ENCODE measurements at places on chromosomes 2 and 18.

DNA sequence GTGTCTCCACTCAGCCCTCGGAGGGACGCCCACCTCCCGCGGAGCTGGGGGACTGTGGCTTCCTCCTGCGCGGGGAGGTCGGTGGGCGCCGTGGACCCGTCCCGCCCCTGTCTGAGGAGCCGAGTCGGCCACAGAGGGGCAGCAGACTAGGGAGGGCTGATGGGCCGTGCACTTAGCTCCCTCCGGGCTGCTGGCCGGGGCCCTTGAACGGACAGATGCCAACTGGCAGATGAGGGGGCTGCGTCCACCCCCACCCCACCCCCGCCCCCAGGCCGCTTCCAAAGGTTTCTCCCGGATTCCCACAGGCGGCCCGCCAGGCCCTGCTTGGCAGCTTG, 10.4 kb upstream of the UBE2F start:
- DNase-seq, result no peak

- DNase-seq, result no peak
These were observed 11.2 kb upstream of the ARHGAP28 start for GRCh38 chr18:6718267-6718666.

DNA sequence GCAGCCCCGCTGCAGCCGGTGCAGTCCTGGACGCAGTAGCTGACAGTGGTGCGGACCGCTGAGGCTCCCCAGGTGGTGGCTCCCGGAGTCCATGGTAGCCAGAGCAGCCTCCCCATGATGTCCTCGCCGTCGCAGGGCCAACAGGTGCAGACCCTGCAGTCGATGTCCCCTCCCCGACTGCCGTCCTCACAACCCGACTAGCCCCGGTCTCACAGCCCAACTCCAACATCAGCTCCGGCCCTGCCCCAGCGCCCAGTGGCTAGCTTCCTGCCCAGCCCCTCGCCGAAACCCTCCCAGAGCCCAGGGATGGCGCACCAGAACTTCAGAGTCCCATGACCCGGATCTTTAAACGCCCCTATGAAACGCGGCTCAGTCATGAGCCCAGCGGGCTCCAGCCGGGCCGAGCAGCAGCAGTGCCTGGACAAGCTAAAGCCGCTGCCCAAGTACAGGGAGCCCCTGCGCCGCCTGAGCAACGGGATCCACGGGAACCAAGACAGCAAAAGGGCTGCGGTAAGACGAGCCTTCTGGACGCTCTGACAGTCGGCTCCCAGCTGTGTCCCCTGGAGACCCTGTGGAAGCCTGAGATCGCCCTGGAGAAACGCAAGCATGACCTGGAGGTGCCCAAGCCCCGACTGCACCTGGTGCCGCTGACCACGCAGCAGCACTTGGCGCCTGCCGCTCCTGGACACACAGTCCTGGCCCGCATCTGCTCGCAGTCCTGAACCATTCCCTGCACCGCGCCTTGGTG, 53.8 kb upstream of the TUBA3E start:
- no peak for DNase-seq

DNA sequence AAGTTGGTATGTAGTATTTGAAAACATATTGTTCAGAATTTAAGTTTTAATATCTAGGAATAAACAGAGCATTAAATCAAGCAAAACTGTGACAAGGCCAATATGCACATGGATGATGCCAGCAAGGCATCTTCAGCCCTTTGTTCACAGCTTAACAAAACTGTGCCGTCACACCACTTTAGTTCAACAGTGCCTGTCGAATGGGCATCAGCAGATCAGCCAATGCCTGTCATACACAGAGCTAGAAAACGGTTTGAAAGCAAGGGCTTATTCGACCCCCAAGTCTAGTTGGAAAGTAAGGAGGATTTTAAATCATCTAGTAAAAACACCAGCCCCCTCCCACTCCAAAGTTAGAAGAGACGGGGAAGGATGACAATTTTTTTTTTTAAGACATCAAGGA, 16.7 kb downstream of the ZEB2 start:
- no peak for DNase-seq

DNA sequence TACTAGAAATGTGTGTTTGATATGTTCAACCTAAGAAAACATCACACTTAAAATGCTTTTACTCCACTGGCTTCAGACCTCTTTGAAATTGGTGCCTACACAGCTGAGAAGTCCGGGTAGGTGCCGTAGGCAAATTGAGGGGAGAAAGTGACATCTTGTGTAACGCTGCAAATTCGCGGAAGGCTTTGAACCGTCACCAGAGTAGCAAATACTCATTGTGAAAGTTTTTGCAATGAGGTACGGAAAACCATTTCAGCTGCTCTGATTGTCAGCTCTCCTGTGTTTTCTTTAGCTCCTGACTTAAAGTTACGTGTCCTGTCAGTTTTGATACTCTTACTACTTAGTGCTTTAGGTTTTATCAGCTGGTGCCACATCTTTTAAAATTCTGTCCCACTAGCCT, 224.5 kb downstream of the FAM210A start:
- DNase-seq, result no peak

DNA sequence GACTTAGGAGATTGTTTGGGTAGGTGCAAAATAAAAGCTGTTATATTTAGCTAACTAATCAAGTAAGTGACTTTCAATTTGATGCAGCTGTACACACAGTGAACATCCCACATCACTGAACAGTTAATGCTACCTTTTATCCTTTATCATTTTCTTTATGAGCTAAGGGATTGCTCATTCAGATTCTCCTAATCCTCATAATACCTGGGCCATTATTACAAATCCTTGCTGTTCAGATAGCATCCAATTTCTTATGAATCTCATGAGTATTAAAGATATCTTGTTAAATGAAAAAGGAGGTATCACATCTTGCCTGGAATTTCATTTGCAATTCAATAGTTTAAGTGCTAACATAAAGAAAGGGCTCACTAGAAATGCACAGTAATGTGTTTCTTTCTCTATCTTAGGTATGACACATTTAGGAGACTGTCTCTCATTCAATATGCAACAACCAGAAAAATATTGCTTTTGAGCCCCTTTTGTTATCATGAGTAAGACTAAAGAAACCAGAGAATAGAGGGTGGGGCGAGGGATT, 918.5 kb downstream of the CBLN2 start:
- no peak for DNase-seq

DNA sequence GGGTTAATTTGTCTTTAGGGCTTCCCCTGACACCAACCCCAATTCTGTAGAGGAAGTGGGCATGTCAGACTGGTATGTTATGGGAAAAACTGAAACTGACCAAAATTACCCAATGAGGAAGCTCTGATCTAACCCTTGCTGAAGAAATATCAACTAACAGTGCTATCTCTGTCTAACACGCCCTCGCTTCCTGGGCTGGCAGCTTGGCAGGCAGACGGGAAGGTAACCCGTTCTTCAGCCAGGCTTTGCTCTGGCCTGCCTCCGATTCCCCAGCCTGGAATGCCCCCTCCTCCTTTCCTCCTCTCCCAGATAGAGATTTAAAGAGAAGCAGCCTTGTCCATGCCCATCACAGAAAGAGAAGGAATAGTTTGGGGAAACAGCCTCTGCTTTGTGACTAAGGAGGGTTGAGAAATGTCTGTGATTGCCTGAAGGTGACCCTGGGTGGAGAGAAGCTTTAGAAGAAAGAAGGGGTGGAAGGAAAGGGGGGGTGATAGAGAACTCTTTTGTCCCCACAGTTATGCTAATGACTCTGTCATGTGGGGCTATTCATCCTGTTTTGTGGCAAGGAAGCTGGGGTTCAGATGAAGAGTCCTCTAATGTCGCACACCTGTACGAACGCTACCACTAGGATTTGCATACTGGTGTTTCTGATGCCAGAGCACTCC, 15.4 kb downstream of the HK2 start:
- no peak for DNase-seq

DNA sequence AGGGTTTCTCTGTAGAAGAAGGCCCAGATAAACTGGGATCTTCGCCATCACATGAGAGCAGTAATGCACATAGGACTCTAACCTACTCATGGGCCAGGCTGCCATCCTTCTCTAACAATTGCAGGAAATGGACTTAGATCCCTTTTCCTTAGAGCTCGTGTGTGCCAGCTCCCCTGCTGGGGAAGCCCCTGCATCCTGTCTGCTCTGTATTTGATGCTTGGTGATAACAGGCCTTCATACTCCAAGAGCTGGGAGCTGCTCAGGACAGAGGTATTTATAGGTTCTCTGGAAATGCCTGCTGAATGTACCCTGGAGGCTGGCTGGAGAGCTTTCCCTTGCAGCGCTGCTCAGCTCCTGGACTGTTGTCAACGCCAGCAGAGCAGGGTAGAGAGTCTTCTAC, 249.6 kb downstream of the MTX2 start:
- no peak for DNase-seq

DNA sequence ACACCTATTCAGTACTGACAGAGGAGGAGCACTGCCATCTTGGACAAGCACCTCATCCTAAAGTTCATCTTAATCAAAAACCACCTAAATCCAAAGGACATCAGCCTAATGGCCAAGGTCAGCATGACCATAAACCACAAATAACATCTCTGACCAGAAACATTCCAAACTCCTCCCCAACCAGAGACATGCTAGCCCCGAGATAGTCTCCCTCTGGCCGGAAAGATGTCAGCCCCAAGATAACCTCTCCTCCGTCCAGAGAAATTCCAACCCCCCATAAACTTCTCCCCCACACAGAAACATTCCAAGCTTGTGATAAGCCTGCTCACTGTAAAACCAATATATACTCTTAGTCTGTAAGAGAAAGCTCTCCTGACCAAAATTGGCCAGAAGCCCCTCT, 260.6 kb downstream of the CLIP4 start:
- DNase-seq, result no peak

DNA sequence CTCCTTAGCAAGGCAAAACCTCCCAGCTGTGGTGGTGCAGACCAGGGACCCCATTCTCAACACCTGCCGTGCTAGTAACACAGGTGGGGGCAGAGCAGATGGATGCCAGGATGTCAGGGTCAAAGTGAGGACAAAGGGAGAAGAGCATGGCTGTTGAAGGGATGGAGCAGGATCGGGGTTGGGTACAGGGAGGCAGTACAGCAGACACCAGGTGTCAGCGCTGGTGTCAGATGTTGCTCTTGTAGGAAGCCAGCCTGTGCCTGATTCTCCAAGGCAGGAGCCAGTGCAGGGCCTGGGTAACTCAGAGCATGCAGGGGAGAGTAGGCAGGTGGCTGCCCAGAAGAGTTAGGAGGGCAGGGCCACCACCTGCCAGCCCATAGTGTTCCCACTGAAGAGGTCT, 222.1 kb upstream of the SPRED2 start:
- DNase-seq, result no peak

- DNase-seq, result no peak
These were observed 8.4 kb downstream of the DHRS9 start for GRCh38 chr2:169077674-169078240.

DNA sequence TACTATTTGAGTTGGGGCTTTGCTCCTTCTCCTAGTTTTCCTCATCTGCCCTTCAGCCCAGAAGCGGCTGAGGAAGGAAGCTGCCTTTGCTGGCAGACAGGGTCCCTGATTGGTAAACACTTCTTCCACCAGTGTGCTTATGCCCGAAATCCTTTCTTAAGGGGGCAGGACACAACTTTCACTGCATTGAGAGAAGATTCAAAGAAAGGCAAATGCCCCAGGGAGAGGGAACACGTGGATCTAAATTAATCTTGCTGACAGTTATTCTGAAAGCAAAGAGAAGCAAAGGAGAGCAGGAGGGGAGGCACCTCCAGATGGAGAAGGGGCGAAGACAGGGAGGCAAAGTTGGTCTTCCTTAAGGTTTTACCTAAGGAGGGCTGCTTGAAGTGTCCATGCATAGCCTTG, 92.1 kb upstream of the EFEMP1 start:
- DNase-seq, result no peak

GRCh38 chr2:235934059-235934773, 234.0 kb downstream of the GBX2 start:
- no peak for DNase-seq

- DNase-seq, result no peak
These were observed 308.9 kb upstream of the CCDC68 start for GRCh38 chr18:55268151-55268601.

DNA sequence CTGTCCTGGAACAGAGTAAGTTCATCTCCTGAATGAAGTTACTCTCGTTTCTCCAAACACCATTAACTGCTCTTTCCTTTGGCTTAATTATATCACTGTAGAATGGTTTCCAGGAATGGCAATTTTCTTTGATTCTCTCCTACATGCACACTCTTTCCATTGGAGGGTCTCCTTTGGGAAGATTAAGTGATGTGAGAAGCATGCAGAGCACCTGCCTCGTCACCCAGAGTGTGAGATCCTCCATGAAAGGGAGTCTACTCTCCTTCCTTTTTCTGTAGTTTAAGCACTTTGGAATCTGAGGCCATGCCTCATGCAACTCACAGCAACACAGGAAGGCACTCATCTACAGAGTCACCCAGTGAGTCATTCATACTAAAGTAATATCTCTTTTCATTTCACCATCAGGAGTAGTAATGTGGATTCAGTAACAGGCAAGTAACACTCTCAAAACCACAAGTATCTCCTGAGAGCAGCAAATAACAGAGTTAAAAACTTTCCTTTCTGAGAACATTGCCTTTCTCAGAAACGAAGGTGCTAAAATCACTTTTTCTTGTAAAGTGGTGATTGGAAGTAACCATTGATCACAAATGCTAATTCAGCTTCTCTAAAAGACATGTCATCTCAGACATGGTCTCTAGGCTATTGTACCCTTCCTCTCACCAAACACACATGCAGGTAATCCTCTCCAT, 52.8 kb upstream of the IL1RL1 start:
- no peak for DNase-seq

DNA sequence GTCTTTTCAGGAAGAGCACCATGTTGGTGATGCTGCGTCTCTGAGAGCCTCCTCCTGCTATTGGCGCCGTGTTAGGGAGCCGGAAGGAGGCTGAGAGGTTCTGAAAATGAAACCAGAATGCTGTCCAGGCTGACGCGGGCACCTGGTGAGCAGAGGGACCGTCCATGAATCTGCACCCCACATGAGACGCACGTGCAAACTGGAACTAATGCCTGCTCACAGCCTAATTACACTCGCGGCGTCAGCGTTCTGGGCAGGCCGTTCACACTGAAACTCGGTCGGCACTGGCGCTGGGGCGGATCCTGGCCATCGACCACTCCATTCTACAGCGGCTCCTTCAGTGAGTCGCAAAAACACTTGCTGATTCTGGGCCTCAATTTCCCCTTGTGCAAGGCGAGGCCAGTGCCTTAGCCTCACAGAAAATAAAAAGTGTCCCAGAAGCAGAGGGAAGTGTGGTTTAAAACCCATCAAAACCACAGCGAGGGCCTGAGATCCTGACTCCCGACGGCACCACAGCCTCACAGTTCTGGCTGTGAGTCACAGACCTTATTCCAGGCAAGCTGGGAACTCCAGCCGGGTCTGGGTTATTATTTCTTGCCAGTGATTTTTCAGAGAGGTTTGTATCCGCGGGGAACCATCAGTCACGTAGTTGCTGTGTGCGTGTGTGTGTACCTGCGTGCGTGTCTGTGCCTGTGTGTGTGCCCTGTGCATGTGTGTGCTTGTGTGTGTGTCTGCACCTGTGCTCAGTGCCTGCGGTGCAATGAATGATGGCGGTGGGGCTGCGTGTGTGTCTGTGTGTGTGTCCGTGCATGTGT, 49.1 kb upstream of the CTDP1 start:
- DNase-seq, result peak; percentile 39

GRCh38 chr2:68696554-68696953, 38.1 kb upstream of the ARHGAP25 start:
- no peak for DNase-seq

- DNase-seq, result peak; percentile 63
These were observed at the start of gene OTX1 for GRCh38 chr2:63050334-63051041. Gene OTX1 (plus strand): TSS chr2:63050830. CDS start chr2:63052991, 2,161 bp downstream.
